Pancreas (tissue), 10 donors: ENCODE measurements at places on chromosomes 1 and 21. TPM values are rescaled to one million over a fixed set of nuclear protein-coding genes. Genes with fewer than 3 reads are reported as not detected.

GRCh38 chr1:110594456-110595352 is 11.5 kb downstream of the KCNA2 start:
- no peak for DNase-seq

DNA sequence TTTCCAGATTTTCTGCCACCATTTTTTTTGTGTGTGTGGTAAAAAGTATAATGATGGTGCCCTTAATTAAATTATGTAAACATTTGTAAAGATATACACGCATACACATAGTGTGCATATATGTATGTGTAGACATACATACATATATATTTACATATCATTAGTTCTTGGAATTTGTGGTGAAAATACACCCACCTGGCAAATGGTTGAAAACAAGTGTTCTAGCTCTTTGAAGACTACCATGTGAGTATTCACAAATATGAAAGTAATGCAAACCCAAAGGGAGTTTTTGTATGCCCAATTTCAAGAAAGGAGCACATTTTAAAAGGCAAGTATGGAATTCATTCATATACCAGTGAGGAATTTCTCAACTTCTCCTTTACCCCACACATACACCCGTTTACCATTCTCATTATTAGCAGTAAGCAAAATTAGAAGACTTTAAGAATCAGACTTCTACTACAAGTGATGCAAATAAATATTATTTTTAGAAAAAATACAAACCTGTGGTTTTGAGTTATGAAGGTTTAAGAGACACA is 8.0 kb downstream of the RABGAP1L start:
- DNase-seq, result no peak

GRCh38 chr1:62823556-62823955 is 39.6 kb downstream of the ATG4C start:
- no peak for DNase-seq

GRCh38 chr1:85822696-85823095 is 114.5 kb upstream of the ZNHIT6 start:
- DNase-seq, result no peak

GRCh38 chr1:9960706-9961562 is 17.7 kb downstream of the NMNAT1 start:
- no peak for DNase-seq

- DNase-seq, result no peak
These were observed 2.1 kb downstream of the CAPZB start for GRCh38 chr1:19483261-19483660.

DNA sequence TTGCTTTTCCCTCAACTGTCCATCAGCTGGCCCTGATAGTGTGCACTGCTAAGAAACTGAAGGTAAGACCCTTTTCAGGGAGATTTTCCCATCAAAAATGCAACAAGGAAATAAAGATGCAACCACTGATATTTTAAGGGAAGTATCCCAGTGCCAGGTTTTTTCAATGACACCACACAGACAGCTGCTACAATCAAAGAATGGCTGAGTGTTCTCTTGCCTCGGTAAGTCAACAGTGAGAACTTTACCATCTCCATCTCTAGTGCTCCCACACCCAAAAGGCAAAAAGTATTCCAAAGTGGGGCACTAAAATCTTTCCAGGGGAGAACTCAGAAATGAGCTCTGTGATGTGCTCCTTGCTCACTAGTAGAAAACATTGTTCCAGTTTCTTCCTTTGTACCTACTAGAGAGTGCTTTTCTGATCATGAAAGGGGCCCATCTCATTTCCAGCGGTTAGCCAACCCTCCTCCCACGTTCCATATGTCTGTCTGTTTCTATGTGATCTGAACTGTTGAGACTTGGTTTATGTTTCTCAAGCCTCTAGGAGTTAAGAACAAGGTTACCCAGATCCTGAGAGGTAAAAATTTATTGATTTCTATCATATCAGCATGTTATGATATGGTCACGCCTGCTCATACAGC is 67.6 kb upstream of the NEK2 start:
- DNase-seq, result no peak

DNA sequence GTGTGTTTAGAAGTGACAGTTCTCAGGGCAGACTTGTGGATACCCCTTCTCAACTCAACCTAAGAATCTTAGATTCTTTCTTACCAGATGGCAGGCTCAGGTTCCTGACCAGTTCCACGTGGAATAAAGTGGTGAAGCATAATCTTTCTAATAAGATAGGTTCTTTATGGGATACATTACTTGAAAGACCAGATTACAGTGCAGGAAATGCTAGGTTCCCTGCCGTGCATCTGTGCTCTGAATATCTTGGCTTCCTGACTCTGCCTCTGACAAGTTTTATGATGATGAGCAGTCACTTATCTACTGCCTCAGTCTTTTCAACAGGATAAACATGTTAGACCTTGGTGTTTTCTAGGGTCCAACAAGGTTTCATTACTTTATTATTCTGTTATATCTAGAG is 207.9 kb upstream of the CACYBP start:
- no peak for DNase-seq

GRCh38 chr1:168084396-168085231 is 52.1 kb downstream of the GPR161 start:
- DNase-seq, result peak; percentile 62

GRCh38 chr1:163410073-163410999 is 88.6 kb downstream of the NUF2 start:
- no peak for DNase-seq

- DNase-seq, result no peak
These were observed 482 bp downstream of the TM2D1 start for GRCh38 chr1:61724506-61724812.

GRCh38 chr1:1221887-1222574 is 8.1 kb upstream of the TNFRSF4 start:
- DNase-seq, result no peak

GRCh38 chr1:213976665-213977485 is 10.9 kb upstream of the PROX1 start:
- no peak for DNase-seq

GRCh38 chr1:29756498-29756897 is 520.2 kb downstream of the PTPRU start:
- DNase-seq, result no peak

DNA sequence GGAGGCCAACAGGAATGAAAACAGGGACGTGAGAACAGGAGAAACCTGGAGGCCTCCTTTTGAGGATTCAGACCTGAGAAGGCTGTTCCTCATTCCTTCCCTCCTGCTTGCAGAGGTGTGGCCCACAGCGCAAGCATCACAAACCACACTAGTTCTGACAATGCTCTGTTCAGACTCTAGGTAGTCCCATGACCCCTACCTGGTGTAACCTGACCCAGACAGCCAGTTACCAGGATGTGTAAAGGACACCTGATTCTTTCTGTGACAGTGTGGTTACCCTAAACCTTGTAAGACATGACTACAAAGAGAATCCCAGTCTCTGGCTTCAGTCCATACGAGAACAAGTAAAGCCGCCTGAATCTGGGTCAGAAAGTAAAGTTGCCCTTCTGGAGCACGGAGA is 3.2 kb downstream of the MECR start:
- no peak for DNase-seq

- no peak for DNase-seq
These were observed 123.7 kb upstream of the COP1 start for GRCh38 chr1:176330782-176331181.

DNA sequence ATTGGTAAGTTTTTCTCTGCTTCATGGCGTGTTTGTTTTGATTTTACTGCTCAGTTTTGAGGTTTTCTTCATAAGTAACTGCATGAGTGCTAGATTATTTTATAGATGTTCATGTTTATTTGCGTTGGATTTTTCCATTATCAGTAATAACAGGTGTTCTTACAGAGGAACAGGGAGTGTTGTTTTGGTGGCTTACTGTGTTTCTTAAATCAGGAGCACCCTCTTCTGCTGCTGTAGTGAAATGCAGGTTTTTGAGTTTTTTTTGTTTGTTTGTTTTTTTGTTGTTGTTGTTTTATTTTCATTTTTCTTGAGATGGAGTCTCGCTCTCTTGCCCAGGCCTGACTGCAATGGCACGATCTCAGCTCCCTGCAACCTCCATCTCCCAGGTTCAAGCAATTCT is 32.6 kb downstream of the CTBS start:
- DNase-seq, result no peak

DNA sequence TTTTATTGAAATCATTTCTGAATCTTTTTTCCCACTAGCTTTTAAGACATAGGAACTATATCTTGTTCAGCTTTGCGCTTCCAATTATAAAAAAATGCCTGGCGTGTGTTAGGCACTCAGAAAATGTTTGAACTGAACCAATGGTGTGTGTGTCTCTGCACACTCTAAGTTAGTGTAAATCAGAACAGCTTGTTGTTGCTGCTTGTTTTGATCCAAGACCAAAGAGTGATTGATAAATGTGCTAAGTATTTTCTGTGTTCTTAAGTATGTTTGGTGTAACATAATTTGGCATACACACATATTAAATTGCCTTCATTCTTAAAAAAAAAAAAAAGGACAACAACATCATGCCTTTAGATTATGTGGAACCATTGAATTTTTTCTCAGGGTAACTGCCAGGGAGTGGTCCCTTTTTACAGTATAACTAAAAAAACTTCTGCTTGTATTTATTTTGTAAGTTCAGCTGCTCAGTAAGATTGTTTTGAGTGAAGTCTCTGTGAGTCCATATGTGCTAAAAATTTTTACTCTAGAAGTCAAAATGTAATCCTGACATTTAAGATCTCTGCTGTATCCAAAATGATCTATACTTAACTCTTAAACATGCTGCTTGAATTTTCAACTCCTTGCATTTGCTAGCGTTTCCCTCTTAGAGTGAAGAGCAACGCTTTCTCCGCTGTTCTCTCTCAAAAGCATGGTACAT is 8.7 kb downstream of the CD55 start:
- no peak for DNase-seq

DNA sequence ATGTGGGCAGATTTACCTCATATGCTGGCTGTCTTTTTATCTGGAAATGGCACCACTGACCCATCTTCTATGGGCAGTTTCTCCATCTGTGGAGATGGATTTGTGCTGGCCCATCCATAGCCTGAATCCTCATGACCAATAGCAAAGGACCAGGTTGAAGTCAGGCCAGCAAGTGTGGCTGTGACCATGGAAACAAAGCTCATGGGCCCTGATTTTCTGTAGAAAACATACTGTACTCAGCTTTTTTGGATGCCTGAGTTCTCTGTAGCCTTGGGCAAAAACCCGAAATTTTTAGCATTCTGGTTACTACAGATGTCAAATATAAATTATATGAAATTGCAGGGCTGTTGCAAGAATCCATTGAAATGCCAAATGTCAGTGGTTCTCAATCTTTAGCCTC is 155.0 kb downstream of the PLXNA2 start:
- DNase-seq, result no peak

Gene ELAPOR1
- 186 TPM for total RNA-seq

Gene LCE1D
- total RNA-seq, result not detected

Gene KIF2C
- total RNA-seq, result 1.6 TPM

Gene OR2T33
- not detected for total RNA-seq

Gene SPRR5
- total RNA-seq, result not detected

Gene FCGR3A
- 8.7 TPM for total RNA-seq
